ENCODE measurements at places on chromosomes 1 and 21.

GRCh38 chr1:15155191-15155590 is 1.6 kb downstream of the TMEM51 start:
- DNase-seq = no peak

DNA sequence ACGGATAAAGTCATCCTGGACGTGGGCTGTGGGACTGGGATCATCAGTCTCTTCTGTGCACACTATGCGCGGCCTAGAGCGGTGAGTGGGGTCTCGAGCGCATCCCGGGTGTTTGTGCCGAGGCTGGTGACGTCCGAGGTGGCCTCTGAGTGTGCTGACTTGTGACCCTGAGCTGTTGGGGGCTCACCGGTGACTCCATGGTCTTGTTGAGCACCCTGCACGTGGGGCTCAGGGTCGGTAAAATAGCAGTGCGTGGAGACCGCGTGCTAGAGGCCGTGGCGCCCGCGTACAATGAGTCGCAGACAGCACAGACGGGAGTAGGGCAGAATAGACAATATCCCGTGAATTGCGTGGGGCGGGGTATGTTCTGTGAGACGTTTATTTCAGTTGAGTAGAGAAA is 13.1 kb downstream of the PRMT2 start:
- DNase-seq = no peak

GRCh38 chr1:62407398-62408009 is 29.3 kb upstream of the USP1 start:
- peak; percentile 34 for DNase-seq

GRCh38 chr21:36917471-36918158 is 48.9 kb downstream of the HLCS start:
- no peak for DNase-seq

- DNase-seq = no peak
Measured at GRCh38 chr21:16287046-16287445, 557.3 kb downstream of the USP25 start.

DNA sequence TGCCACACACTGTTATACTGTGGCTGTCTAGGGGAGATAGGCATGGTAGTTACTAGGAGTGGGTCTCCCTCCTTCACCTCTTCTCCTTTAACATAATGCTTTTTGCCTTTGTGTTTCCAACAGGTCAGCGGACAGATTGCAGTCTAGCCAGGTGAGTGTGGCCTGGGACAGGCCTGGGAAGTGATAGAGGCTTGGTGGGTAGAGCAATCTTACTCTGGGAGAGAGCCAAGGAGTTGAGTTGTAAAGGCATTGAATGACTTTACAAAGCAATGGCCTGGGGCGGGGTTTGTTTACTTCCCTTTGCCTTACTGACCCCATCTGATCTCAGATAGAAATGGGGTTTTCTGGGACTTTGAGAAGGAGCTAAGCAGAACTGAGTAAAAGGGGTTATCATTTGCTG is 51.0 kb upstream of the IKBKE start:
- DNase-seq = no peak

- DNase-seq = peak; percentile 85
Measured at GRCh38 chr1:156394835-156395461, 25.9 kb downstream of the RHBG start.

DNA sequence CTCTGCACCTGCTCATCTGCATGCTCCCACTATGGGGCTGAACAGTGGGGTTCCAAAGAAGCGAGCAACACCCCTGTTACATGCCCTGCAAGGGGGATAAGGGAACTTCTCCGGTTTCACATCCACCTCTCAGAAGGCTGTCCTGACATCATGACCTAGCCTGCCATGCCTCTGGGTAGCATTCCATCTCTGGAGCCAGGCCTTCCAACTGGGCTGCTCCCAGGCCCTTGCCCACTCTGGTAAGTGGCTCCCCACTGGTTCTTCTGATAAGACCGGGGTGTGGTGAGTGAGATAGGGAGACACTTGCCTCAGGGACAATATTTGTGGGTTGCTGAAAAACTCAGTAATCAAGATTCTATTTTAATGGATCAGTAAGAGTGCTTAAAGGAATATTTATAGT is 57.8 kb downstream of the KCNJ15 start:
- DNase-seq = no peak

- no peak for DNase-seq
Measured at GRCh38 chr1:216945538-216946080, 222.4 kb upstream of the ESRRG start.

DNA sequence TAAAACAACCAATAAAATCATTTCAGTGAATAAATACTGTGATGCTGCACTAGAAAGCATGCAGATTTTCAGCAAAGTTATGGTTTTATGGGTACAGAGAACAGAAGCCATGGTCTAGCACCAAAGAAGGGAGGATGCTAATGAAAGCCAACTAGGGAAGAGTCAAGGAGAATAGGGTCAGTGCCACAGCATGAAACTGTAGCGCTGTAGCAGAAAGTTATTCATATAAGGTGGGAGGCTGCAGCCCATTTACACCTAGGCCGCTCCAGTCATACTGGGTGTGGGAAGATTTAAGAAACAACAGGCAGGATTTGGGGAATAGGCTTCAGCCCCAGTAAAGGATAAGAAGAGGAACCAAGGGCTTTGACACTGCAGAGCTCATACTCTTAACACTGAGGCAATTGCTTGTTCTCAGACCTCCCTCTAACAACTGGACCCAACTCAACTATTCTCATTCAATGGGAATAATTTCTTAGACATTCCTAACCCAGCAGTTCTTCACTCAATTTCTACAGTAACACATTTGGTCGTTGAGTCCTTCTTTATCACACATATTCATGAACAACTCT is 4.4 kb downstream of the IFI16 start:
- DNase-seq = no peak

GRCh38 chr1:237282208-237282783 is 240.3 kb downstream of the RYR2 start:
- no peak for DNase-seq

DNA sequence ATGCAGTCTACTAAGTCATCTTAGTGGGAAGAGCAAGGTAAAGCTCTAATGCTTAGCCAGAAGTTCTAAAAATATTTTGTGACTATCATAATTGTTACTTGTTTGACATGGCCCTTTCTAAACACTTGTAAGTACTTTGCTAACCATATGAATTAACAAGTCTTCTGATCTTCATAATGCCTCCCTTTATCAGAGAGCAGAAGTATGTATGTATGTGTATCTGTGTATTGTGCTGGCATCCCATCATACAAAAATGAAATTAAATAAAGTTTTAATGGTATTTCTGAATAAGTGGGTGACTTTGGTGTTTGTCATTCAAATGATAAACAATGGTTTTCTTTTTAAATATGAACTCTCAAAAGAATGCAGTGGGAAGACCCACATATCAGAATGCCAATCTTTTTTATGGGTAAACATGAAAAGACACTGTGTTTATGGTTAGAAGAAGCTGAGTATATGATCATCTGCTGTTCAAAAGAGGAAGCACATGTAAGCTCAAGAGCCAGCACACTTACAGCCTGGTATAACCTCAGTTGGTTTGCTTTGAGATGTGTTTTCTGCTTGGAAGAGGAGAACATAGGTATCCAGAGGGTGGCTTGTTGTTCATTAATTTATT is 159.6 kb downstream of the CLEC20A start:
- no peak for DNase-seq

All from NCI-H774 (cell line).